CD4-positive, CD25-positive, alpha-beta regulatory T cell (primary cell): ENCODE measurements at places on chromosomes 12 and 14. TPM values are rescaled to one million over a fixed set of nuclear protein-coding genes. Genes with fewer than 3 reads are reported as not detected.

DNA sequence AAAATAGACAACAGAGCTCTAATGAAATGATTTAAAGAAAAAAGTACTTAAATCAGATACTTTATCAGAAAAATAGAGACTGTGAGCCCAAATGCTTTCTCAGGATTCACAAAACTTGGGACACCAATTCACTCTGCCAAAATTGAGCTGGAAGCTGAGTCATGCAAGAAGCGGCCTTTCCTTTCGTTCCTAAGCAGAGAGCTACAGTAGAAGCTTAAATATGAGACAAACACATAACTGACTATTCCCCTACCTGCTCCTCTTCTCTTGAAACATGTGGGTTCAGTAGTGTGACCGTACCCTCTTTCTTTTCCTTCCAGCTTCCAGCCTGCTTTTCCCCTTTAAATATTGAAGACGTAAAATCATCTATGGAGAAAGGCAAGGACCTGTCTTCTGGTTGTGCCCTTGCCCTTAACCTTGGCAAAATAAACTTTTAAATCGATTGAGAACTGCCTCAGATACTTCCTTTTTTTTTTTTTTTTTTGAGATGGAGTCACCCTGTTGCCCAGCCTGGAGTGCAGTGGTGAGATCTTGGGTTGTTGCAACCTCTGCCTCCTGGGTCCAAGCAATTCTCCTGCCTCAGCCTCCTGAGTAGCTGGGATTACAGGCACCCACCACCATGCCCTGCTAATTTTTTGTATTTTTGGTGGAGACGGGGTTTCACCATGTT is 4.4 kb upstream of the SDS start:
- DNase-seq: no peak

DNA sequence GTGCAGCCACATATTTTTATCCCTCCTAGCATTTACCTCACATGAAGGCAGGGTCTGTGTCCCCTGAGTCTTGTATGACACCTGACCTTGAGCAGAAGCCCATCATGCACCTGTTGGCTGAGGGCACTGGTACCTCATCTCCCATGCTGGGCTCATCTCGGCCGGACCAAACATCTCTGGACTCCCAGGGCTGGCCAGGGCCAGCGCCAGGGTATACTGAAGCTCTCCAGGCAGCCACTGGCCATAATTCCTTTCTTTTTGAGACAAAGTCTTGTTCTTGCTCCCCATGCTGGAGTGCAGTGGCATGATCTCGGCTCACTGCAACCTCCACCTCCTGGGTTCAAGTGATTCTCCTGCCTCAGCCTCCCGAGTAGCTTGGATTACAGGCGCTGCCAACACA is 22.0 kb downstream of the HVCN1 start:
- DNase-seq: no peak

- no peak for DNase-seq
Observed at GRCh38 chr12:28991626-28992025, 157.5 kb upstream of the FAR2 start.

DNA sequence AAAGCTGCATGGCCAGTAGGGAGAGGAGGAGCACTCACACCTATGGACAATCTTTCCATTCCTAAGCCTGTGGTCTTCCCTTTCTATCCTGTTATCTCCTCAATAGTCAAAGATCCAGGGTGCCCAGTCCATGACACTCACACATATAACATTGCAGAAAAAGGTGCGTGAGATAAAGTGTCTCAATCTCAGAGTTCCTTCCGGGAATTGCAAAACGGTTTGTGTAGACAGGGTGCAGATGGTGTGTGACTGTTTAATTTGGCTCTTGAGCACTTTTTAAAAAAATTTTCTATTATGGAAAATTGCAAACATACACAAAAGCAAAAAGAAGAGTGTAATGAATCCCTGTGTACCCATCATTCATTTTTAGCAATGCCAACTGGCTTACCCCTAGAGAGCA is 1493.6 kb downstream of the AACS start:
- DNase-seq: no peak

- DNase-seq: no peak
Observed at GRCh38 chr14:54606631-54607133, 39.8 kb downstream of the SAMD4A start.

C12orf42 gene
- total RNA-seq: 8.3 TPM

PPP2R5E gene
- 50.3 TPM for total RNA-seq

HOXC10 gene
- not detected for total RNA-seq
